ENCODE measurements at places on chromosomes 5 and 9.

DNA sequence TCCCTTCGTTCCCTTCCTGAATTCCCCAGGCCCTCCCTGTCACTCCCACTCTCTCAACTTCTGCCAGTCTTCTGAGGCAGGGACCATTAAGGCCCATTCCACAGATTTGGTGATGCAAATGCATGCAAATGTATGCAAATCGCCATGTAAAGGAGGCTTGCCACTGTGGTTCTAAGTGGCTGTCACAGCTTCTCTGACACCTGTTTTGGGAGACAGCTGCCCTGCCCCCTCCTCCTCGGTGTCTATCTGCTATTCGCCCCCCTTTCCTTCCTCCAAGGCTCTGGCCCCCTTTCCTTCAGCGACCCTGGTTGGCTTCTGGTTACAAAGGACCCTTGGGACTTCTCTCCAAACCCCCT is 10.5 kb upstream of the ARAP3 start:
- DNase-seq = no peak

GRCh38 chr5:149782018-149782894 is 52.1 kb downstream of the PPARGC1B start:
- DNase-seq = peak; percentile 69

- DNase-seq = peak; percentile 17
These were observed 138.8 kb downstream of the GRIA1 start for GRCh38 chr5:153629027-153629895.

DNA sequence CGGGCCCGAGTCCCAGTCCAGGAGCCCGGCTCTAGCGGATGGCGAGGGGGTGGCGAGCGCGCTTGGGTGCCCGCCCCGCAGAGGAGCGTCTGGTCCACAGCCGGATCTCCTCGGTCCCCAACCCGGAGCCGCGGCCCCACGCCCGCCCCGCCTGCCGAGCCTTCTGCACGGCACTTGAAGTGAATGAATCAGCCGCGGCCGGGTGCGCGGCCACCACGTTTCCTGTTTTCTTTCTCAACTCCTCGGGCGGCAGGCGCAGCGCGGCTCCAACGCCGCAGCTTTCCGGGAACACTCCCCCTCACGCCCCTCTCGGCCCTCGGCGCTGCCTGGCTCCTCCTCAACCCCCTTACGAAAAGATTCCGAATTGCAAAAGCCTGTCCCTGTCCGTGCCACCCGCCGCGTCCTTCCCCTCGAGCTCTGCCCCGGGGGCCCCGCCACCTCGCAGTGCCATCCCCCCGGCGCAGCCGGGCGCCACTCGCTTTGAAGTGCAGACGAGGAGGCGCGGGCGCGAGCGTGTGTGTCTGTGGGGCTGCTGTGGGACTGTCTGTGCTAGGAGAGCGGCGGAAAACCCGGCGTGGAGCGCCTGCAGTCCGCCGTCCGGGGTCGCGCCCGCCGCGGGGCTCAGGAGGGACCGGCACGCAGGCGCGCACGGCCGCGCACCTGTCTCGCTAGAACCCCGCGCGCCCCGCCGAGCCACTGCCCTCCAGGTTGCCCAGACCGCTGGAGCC is 456.6 kb downstream of the RAB3C start:
- peak; percentile 75 for DNase-seq

- no peak for DNase-seq
These were observed 273.2 kb downstream of the ENC1 start for GRCh38 chr5:74367241-74367733.

GRCh38 chr5:87116825-87117512 is 150.7 kb upstream of the RASA1 start:
- DNase-seq = no peak

- DNase-seq = no peak
These were observed 602.8 kb downstream of the IRX1 start for GRCh38 chr5:4198461-4198860.

- DNase-seq = no peak
These were observed 261.8 kb downstream of the ARHGAP26 start for GRCh38 chr5:143031781-143032580.

DNA sequence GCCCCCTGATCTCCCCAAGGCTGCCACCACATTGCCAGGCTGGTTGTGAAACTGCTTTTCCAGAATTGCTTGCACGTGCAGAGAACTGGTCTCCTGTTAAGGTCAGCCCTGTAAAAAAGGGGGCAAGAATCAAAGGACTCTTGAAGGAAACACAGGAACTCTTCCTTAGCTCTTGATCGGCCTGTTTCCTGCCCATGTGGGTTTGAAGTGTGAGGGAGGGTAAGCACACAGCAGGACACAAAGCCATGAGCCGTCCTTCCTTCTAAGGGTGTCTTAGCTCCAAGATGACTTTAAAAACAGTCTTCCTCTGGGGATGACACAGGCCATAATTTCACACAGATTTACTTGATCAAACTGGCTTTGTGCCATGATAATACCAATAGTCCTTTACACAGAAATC is 36.1 kb downstream of the TEK start:
- no peak for DNase-seq

DNA sequence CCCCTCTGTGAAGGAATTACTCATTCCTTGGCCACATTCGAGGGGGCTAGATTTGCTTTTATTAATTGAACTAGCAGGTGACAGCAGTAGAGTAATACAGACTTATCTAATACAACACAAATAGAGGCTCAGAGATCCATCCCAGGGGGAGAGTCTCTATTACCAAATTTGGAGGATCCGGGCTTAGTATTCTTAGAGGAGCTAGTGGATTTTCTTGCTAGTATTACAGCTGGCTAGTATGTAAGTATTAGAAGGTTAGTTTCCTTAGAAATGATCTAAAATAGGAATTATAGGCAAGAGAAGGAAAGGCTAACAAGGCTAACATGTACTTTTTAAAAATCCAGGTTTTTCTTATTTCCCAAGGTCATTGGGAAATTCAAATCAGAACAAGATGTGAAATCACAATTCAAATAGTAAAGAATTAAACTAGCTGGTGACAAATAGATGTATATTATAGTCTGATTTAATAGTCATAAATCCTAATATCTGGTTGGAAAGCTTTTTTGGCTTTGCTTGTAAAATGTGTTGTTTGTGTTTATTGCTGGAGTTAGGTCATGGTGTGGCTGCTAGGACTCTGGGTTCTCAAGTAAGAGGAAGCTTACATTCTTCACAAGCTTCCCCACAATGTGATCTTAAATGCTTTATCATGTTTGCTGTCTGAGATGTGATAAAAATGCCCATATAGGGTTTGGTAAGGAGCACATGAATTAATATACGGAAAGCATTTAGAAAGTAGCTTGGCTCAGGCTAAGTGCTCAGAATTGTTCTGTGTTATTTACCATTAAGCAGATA is 160.4 kb upstream of the MPDZ start:
- DNase-seq = no peak

GRCh38 chr5:1068204-1068894 is 43.5 kb downstream of the SLC12A7 start:
- no peak for DNase-seq

- peak; percentile 51 for DNase-seq
These were observed at the start of gene DPYSL3 for GRCh38 chr5:147509710-147510651. Gene DPYSL3 (minus strand): TSS chr5:147510068. CDS start chr5:147509858, 210 bp downstream.

- DNase-seq = no peak
These were observed 757.4 kb downstream of the PTPRD start for GRCh38 chr9:9855177-9856078.
